ENCODE measurements at places on chromosomes 4 and X. TPM values are rescaled to one million over a fixed set of nuclear protein-coding genes. Genes with fewer than 3 reads are reported as not detected.

Gene DMRTC1
- total RNA-seq = not detected

Gene LRP2BP
- 0.34 TPM for total RNA-seq

Gene TMPRSS11A
- total RNA-seq = not detected

Gene CORIN
- total RNA-seq = 0.28 TPM

Gene RPS6KA3
- total RNA-seq = 182 TPM

Gene PPEF2
- total RNA-seq = not detected

Gene DDIT4L
- total RNA-seq = 1.7 TPM

Gene GABRQ
- total RNA-seq = not detected

Gene SLITRK2
- total RNA-seq = not detected

Gene PLP1
- total RNA-seq = not detected
